Stimulated activated CD8-positive, alpha-beta memory T cell treated with anti-CD3 and anti-CD28 coated beads, Interleukin-4, amount 100 ng/mL, for 4 hours (primary cell): ENCODE measurements at places on chromosomes 7 and 10.
A peak's percentile ranks its signal among the peaks of the same experiment; 100 is the strongest.

GRCh38 chr7:101874028-101874427 lies 56.6 kb downstream of the CUX1 start:
- DNase-seq, result no peak

DNA sequence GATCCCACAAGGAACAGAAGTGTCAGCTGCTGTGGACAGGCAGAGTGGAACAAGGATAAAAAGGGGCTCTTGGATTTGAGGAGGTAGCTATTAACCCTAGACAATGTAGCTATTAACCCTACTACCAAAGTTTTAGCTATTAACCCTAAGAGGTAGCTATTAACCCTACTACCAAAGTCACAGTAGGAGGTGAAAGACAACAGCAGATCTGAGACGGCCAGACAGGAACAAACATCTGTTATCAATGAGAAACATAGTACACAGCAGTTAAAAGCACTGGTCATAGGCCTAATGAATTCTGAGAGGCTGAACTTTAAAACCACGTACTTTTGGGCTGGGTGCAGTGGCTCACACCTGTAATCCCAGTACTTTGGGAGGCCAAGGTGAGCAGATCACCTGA lies 11.9 kb downstream of the ERCC6 start:
- DNase-seq, result no peak

- DNase-seq, result no peak
Observed at GRCh38 chr7:94662548-94662947, 6.6 kb upstream of the SGCE start.

GRCh38 chr10:10294881-10295529 lies 722.7 kb upstream of the CELF2 start:
- DNase-seq, result no peak

- DNase-seq, result no peak
Observed at GRCh38 chr7:138542183-138542582, 82.1 kb downstream of the TRIM24 start.

- DNase-seq, result no peak
Observed at GRCh38 chr10:98474628-98475027, 27.9 kb upstream of the HPS1 start.

DNA sequence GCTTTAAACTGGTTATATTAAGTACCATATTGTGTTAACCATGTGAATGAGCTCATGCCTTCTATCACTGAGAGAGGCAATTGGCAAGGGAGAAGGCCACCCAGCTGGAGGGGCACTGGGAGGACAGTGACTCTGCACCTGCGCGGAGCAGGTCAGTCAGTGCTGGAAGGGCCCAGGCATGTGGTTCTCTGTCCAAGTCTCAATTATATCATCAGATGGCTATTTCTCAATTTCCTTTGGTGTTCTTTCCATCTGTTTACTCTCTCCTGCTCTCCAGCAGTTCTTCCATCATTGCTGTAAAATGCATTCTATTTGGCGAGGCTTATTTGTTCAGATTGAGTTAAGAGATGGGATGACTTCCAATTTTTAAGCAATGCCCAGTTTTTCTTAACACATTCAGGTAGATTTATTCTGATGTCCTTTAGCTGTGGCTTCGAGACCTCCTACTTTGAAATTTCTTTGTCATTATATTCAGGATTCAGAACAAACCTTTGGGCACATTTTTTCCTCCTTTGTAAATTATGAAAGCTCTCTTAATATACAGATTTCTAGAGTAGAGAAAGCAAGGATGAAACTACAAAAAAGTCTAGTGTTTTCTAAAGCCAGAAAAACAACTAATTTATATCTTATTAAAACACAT lies 159.3 kb downstream of the BMPER start:
- no peak for DNase-seq

- DNase-seq, result peak; percentile 11
Observed at GRCh38 chr7:98879198-98879978, 1.1 kb downstream of the TRRAP start.
